Right cardiac atrium (tissue), 5 donors: ENCODE measurements at places on chromosomes 1 and 21. TPM values are rescaled to one million over a fixed set of nuclear protein-coding genes. Genes with fewer than 3 reads are reported as not detected.

DNA sequence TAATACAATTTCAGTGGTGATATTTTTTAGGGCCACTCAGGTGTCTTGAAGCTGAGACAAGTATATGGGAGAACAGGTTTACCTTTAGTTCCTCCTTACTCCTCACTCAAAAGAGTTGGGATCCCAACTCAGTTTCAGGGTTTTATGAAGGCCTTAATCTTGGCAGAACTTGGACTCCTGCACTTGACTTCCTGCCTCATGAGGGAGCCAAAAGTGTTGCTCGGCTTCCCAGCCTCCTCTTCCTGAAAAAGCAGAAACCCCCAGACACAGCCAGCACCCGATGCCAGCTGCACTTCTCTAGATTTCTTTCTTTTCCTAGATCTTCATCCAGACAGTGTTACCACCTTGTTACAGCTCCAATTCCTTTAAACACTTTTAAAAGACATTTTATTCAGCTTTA lies 70.8 kb upstream of the TMPRSS2 start:
- no peak for DNase-seq

DNA sequence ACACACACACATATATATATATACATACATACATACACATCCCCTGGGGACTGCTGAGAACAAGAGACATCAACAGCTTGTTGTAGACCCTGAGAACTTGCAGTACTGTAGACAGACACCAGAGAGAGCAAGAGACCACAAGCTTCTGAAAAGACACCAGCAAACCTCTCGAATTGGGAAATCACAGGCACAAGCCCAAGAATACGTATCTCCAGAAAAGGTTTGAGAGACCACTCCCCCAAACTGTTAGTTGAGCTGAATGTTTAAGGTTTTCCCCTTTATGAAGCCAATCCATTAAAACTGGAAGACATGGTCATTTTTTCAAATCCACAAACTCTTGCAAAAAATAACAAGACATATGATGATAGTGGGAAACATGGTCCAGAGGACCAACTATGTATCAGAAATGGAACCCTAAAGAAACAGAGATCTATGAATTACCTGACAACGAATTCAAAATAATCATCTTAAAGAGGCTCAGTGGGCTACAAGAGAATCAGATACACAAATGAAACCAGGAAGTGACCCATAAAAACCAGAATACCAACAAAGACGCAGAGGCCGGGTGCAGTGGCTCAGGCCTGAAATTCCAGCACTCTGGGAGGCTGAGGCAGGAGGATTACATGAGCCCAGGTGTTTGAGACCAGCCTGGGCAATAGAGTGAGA lies 45.1 kb downstream of the SLC2A1 start:
- DNase-seq, result no peak

DNA sequence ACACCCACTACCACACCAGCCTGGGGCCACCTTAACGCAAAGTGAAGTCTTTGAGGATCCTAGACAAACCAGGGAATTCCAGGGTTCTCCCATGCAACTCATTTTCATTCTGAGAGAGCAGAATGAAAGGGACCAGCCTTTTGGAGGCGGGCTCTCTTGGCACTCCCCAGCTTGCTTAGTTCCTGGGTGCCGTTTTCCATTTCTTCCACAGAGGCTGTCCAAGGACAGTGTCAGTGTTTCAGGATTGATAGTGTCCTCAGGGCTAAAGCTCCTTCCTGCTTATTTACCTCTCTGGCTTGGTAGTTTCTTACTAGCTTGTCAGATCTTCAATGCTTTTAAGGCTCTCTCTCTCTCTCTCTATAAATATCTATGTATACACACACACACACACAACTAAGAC lies 30.1 kb upstream of the GNG4 start:
- DNase-seq, result no peak

DNA sequence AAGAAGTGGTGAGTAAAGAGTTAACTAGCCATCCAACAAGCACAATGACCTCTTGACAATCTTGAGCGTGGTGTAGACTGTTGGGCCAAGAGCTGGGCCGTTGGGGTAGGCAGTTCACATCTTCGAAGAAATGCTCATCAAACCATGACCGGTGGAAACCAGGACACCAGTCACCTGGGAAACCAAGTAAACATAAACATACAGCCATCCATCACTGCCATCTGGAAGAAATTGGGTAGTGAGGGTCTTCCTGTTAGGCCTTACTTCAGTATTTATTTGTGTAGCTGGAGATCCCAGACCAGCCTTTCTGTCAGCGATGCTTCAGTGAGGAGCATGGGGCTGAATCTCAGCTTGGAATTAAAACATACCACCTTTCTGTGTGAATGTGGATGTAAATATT lies 108.1 kb upstream of the HAO2 start:
- DNase-seq, result no peak

DNA sequence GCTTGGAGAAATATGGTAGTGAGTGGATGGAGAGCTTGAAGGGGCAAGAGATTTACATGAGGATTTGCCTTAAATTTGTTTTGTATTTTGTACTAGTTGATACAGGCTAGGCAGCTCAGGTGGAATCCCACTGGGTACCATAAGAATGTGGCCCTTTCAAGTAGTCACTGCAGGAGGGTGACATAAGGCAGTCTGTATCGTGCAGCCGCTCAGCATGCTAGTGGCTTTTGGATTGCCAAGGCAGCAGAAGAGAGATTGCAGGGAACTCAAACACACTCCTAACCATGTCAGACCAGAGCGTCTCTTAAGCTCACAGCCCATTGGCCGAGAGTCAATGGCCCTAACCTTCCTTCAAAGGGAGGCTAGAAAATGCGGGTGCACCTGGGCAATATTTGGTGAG lies 420.0 kb downstream of the ADGRL2 start:
- DNase-seq, result no peak

GRCh38 chr1:150102986-150103385 lies 35.4 kb downstream of the VPS45 start:
- no peak for DNase-seq

- DNase-seq, result no peak
Measured at GRCh38 chr1:65372557-65372956, 47.9 kb upstream of the LEPR start.

DNA sequence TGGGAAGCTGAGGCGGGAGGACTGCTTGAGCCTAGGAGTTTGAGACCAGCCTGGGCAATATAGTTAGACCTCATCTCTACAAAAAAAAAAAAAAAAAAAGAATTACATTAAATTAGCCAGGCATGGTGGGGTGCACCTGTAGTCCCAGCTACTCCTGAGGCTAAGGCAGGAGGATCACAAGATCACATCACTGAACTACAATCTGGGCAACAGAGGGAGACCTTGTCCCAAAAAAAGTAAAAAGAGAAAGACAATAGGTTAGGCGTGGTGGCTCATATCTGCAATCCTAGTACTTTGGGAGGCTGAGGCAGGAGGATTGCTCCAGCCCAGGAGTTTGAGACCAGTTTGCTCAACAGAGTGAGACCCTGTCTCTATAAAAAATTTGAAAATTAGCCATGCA lies 130.3 kb downstream of the TIAM1 start:
- no peak for DNase-seq

The MIXL1 gene
- not detected for total RNA-seq

The LRRN2 gene
- total RNA-seq, result 31.6 TPM

The ADAM30 gene
- total RNA-seq, result not detected

The KIF26B gene
- 0.36 TPM for total RNA-seq

The BEST4 gene
- 0.26 TPM for total RNA-seq

The IL24 gene
- not detected for total RNA-seq
